ENCODE measurements at places on chromosomes 13 and 19.

DNA sequence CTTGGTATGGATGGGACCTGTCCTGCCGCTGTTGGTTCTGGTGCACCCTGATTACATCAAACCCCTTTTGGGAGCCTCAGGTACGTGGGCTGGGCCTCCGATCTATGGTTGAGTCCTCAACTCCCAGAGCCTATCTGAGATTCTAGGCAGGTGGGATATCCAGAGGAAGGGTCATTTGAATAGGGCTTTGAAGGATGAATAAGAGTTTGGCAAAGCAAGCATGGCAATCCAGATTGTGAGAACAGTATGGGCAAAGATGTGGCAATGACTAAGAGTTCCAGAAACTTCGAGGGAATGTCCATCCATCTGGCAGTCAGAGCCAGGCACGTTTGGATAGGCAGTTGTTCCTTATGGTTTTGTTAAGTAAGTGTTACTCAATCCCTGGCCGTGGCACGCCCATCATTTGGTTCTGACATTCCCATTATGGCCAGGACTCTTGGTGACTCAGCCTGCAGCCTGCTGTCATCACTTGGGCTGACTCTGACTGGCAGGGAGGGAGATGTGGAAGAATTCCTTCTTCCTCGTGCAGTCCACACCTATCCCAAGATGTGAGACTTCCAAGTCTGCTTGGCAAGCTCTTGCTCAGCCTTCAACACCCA lies 21.5 kb downstream of the CYP4F22 start:
- no peak for ATAC-seq

GRCh38 chr19:36140304-36141038 lies 605 bp downstream of the CAPNS1 start:
- peak; percentile 24 for ATAC-seq

- ATAC-seq, result peak; percentile 80
These were observed 25.4 kb downstream of the COMMD6 start for GRCh38 chr13:75512253-75512652.

DNA sequence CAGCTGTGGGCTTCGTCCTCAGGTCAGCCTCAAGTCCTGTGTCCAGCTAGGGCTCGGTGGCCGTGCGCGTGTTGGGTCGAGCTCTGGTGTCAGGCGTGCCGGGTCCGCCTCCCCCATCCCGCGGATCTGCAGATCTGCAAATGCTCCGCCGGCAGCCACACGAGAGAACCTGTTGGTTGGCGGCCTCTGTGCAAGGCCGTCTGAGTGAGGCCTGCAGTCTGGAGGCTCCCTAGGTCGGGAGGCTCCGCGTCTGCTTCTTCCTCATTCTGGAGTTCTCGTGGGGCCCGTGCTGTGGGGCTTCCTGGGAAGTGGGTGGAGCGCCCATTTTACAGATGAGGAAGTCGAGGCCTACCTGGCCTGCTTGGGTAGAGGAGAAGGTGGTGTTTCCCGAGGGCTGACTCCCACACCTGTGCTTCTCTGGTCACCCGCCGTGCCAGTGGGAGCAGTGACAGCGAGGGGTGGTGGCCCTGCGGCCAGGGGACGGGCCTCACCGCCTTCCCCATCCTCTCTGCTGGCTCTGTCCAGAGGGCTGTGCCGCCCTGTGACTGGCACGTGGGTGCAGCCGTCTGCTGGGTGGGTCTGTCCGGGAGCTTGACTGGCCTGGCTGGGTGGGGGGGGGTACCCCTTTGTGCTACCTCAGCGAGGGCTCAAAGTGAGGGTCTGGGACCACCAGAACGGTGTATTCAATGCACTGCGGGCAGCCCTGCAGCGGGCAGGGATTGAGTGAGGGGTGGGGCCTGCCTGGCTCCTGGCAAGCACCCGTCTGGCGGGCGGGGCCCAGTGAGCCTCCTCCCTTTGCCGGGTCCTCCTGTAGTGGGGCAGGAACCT lies 3.3 kb downstream of the CSNK1G2 start:
- ATAC-seq, result no peak

- ATAC-seq, result no peak
These were observed 47.9 kb downstream of the KDM4B start for GRCh38 chr19:5016781-5017180.

DNA sequence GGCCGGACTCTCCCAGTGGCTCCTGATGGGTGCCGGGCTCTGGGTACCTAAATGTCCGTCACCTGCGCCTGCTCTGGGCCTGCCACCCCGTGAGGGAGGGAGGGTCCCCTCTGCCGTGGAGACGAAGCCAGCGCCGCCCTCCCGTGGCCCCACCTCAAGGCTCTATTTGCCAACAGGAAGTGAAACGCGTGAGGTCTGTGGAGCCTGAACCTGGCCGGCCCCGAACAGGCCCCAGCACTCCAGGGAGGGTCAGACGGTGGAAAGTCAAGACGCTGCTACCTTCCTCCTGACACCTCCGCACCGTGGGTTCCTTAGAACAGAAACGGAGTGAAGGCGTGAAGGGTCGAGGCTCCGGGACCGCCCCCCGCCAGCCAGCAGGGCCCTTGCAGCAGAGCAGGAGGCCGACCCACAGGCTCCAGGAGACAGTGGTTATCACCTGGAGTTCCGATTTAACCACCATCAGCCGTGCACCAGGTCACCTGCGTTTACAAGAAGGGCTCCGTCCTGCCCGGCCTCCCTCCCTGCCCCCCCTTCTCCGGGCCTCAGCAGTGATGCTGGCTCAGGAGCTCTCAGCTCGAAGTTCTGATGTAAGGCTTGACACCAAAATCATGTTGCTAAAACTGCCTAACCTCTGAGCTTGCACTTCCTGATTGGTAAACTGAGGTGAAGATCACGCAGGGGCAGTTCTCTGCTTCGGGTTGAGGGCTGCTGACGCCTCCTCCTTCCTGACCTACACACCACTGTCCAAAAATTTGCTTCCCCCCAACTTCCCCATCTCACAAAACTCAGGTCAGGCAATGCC lies 50.9 kb upstream of the C13orf46 start:
- no peak for ATAC-seq

GRCh38 chr13:97435323-97435722 lies 1.4 kb downstream of the RAP2A start:
- ATAC-seq, result no peak

DNA sequence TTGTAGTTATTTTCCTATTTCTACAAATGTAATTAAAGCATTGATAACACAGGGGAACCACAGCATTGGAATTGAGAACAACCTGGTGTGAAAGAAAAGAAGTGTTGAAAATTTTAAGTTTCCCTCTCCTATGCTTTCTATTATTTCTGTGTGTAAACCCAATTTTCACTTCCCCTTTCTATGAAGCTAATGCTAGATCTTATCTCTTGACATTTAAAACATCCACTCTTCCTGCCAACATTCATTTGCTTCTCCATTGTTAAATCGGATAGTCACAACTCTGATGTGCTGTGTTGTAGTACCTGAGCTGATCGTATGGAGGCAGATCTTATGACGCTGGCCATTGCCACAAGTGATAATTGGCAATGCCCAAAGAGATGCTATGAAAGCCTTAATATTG lies 203.0 kb downstream of the ITGBL1 start:
- ATAC-seq, result no peak

DNA sequence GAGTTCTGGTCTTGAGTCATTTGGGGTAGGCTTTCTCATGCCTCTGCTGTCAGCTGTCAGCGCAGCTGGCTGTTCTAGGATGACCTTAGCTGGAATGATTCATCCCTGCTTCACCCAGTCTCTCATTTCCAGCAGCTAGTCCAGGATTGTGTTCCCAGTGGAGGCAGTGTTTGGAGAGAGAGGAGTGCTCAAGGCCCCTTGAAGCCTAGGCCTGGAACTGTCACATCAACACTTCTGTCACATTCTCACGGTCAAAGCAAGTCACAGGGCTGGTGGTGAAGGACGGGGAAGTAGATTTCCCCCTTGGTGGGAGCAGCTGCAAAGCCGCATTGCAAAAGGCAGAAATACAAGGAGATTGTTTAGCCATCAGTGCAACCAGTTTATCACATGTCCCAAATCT lies 15.2 kb downstream of the TPT1 start:
- peak; percentile 70 for ATAC-seq

DNA sequence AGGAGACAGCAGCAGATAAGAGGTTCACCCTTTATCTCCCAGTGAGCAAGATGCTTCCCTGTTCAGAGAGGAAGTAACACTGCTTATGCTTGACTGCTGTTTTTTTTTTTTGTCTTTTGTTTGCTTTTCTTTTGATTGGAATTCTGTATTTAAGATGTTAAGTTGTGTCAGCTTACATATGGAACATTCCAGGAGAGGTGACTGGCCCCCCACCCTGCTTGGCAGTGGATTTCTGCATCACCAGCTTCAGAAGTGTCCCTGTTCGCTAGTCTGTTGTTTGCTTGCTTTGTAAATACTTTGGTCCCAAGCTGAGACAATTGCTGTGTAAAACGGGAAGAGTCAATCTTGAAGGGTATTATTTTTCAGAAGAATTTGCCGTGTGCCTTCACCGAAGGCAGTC lies 43.0 kb downstream of the IFT88 start:
- ATAC-seq, result no peak

DNA sequence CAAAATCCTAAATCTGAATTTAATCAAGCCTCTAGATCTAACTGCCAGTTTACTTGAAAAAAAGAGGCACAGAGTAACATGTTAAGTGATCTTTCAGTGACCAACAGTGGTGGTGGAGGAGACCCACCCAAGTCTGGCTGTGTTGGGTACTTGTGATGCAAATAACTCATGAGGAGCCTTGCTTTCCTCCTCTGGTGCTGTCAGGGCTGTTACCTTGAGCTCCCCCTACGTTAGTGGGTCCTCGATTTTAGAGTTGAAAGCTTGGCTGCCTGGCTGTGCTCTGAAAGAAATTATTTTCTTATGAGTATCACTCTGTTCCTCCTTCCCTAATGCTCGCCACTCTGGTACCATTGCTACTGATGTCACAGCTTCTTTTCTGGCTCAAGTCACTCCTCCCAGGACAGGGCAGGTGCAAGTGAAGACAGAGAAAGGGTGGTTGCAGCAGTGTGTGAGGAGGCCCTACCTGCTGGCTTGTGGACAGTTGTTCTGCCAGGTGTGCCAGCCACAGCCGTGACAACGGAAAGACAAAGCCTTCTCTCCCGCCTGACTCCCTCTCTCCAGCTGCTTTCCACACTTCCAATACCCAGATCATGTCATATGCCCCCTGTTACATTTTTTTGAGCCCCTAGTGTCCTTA lies 6.5 kb upstream of the SUPT20H start:
- ATAC-seq, result no peak

DNA sequence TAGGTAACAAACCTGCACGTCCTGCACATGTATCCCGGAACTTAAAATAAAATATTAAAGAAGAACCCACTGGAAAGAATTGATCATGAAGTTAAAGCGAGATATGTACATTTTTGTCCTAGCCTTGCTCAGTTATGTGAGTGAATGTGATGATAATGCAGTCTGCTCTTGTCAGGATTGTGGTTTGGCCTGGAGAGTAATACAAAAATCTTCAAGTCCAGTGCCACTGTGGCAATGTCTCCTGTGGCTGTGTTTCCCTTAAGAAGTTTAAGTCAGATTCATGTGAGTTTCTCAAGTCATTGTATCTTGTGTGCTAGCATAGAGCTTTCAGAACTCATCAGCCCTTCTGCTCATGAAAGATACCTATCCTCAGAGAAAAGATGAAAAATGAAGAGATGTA lies 18.0 kb upstream of the ITGBL1 start:
- no peak for ATAC-seq

DNA sequence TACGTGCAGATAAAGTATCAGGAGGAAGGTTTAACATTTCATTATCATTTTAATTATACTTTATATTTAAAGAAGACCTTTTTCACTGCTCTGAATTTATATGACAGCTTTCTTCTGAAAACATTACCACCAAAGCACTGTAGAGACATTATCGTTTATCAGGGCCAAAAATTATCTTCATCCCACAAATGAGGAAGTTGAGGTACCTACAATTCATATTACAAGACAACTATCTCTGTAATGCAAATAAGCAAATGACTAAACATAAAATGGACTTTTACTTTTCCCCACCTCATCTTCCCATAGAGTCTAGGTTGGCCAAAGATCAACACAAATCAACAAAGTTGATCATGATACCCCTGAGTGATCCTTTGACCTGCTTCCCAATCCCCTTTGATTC lies 30.9 kb upstream of the SMAD9 start:
- ATAC-seq, result no peak
